ENCODE measurements at places on chromosomes 5 and 9.

GRCh38 chr5:171595401-171595800 lies 176.0 kb downstream of the FGF18 start:
- no peak for DNase-seq

DNA sequence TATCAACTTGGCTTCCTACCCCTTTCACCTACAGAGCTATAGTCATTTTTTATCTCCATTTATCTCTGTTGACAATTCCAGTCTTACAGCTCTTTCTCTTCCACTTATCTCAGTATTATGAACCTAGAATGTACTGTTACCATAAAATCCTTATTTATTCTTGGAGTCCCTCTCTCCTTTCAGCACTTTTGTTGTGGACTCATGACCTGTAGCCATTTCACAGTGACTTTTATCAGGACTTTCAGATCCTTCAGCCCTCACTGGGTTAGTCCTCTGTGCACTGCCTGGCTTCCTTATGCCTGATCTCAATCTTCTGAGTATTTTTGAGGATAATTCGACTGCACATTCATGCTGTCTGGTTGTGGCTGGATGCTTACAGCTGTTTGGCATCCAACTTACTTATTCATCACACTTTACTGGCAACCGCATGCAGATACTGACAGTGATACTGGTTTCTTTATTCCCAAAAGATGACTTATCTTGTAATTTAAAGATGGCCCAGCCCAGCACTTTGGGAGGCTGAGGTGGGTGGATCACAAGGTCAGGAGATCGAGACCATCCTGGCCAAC lies 293.3 kb downstream of the MAN2A1 start:
- no peak for DNase-seq

DNA sequence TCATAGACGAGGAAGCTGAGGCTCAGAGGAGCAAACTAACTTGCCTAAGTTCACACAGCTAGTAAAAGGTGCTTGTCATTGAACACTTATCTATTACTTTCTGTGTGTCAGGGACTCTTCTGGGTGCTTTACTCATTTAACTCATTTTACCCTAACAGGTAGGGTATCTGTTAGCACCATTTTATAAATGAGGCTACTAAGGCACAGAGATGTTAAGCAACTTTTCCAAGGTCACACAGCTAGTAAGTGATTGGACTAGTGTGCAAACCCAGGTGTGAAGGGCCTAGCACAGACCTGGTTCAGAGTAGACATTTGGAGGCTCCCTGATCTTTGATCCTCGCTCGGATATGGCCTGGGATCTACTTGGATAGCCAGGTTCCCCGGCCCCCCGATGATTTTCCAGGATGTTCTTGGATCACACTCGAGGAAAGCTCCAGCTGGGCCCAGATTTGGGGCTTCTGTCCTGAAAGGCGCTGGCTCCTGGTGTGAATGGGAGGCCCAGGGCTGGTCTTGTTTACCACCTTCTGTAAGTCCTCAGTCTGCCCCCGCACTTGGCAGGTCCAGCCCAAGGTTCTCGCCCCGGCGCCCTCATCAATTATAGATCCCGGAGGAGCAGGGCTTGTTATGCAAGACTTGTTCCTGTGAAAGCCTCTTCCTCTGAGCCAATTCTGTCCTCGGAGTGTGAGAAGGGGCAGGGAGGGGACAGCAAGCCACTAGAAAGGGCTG lies 37.5 kb downstream of the GSN start:
- no peak for DNase-seq

- no peak for DNase-seq
Measured at GRCh38 chr5:147190331-147190730, 44.5 kb upstream of the STK32A start.

GRCh38 chr9:31821583-31821982 lies 562.9 kb upstream of the ACO1 start:
- DNase-seq = no peak

- DNase-seq = no peak
Measured at GRCh38 chr9:116323012-116323411, 169.4 kb downstream of the PAPPA start.

DNA sequence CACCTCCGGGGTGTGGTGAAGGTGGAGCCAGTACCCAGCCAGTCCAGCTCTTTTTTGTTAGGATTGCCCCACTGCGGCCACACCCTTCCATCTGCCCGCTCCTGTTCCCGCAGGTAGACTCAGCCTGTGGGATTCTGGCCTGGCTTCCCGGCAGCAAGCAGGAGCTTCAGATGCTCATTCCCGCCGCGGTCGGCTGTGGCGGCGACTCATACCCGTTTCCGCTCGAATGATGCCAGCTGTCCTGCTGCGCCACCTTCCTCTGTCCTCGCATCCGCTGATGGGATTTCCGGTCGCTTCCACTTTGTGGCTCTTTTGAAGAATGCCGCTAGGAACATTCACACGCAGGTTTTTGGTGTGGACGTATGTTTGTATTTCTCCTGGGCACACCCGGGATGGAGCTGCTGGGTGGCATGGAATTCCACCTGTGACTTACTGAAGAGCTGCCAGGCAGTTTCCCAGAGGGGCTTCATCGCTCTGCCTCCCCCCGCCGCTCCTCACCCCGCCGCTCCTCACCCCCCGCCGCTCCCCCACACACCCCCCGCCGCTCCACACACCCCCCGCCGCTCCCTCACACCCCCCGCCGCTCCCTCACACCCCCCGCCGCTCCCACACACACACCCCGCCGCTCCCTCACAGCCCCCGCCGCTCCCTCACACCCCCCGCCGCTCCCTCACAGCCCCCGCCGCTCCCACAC lies 60.3 kb downstream of the TENT4A start:
- no peak for DNase-seq

DNA sequence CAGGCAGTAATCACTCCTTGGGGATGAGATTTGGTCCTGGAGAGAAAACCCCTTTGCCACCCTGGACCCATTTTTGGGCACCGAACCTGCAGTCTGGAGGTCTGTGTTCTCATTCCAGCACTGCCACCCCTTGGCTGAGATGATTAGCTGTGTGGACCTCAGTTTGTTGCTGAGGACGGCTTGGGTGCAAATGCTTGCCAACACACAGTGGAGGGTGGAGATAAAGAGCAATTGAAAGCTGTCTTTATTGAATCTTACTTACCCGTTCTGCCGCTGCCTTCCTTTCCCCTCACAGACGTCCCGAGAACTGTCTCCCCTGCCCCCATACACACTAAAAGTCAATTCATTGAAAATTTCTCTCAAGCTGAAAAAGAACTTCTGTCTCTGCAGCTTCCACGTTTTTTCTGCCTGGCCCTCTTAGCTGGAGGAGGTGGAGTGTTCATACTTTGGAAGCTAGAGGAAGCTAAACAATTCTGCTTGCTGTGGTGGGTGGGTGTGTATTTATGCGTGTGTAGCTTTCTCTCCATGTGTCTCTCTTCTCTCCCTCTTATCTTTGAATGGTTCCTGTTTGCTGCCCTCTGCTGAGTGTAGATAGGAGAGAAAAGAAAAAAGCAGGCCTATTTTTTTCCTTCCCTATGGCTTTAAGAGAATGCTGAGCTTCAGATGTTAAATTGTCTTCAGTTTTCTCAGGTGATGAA lies 6.6 kb downstream of the GALNT10 start:
- DNase-seq = no peak

- no peak for DNase-seq
Measured at GRCh38 chr5:96114736-96115135, 153.1 kb upstream of the ELL2 start.

DNA sequence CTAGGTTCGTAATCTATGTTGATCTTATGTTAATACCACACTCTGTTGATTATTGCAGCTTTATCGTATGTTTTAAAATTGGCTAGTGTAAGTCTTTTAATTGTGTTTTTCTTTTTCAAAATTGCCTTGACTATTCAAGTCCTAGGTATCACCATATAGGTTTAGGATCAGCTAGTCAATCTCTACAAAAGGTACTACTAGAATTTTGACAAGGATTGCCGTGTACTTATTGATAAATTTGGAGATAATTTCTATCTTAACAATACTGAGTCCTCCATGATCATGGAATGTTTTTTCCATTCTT lies 117.9 kb upstream of the PRSS3 start:
- DNase-seq = no peak

- DNase-seq = no peak
Measured at GRCh38 chr9:115025721-115026120, 92.2 kb downstream of the TNC start.

- DNase-seq = no peak
Measured at GRCh38 chr9:16344343-16344742, 526.1 kb downstream of the BNC2 start.

DNA sequence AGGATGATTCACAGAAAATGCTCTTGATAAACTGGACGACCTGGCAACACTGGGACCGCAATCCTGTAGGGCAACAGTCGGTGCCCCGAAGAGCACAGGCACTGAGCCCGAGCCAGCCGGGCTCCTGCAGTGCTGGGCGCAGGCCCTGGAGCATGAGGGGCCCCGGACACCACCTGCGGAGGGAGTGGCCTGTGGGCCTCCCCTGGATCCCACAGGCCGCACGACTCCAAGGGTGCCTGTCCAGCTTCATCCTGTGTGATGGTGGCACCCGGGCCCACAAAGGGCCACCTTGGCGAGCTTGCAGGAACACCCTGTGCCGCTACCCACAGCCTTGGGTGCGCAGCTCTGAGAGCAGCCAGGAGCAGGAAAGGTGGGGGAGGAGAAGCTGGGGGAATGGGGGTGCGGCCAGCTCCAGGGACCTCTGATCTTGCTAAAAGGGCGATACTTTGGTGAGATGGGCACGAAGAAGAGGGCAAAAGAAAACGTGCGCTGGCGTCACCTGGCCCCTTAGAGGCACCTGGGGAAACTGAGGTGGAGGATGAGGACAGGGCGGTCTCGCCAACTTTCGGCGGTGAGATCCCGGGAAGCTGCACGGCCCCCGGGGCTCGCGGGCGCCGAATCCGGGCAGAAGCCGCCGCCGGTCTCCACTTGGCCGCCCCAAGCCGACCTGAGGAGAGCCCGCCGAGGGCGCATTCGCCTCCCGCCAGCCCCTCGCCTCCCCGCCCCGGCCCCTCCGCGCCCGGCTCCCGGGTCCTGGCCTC lies 722 bp downstream of the TBC1D9B start:
- DNase-seq = peak; percentile 23

DNA sequence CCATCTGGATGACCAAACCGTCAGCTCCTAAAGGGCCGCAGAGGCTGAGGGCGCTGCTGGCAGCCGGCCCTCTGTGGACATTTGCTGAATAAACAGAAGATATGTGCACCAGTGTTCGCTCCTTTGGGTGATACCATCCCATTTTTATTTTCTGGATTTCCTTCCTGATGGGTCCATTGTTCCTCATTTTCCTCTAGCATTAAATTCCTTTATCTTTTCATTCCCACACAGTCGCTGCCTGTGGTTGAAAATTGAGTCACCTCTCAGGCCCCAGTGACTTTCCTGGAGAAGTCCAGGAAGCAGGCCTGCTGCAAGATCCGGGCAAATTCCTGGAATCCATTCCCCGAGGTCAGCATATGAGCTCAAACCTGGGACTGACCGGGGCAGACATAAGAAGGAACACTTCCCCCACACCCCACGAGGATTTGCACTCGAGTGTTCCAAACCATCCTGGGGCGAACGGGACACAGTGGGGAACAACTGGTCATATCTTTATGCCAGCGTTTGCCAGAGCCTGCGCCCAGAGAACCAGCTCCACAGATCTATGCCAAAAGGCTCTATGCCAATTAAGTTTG lies 86.7 kb upstream of the PCA3 start:
- no peak for DNase-seq

DNA sequence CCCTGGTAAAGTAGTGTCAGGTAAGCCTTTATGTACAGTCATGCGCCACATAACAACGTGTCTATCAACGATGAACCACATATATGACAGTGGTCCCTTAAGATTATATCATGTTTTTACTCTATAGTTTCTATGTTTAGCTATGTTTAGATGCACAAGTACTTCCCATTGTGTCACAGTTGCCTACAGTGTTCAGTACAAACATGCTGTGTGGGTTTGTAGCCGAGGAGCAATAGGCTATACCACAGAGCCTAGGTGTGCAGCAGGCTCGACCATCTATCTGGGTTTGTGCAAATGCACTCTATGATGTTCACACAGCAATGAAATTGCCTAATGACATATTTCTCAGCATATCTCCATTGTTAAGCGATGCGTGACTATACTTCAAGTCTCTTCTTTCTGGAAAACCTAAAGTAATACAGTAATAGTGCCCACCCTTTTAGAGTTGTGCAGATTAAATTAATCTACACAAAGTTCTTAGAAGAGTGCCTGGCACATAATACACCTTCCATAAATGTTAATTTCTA lies 295.9 kb downstream of the ARHGAP26 start:
- no peak for DNase-seq

GRCh38 chr9:90929626-90930025 lies 128.0 kb downstream of the SYK start:
- peak; percentile 18 for DNase-seq

- DNase-seq = no peak
Measured at GRCh38 chr5:150517272-150518152, 9.6 kb downstream of the NDST1 start.

DNA sequence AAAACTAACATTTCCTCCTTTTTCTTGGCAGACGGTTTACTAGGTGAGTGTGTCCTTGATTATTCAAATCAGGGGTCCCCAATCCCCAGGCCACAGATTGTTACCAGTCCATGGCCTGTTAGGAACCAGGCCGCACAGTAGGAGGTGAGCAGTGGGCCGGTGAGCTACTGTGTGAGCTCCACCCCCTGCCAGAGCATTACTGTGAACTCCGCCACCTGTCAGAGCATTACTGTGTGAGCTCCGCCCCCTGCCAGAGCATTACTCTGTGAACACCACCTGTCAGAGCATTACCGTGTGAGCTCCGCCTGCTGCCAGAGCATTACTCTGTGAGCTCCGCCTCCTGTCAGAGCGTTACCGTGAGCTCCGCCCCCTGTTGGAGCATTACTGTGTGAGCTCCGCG lies 14.3 kb upstream of the PDCD6 start:
- DNase-seq = no peak

GRCh38 chr9:109705515-109705914 lies 74.5 kb upstream of the PALM2AKAP2 start:
- no peak for DNase-seq

GRCh38 chr5:125704888-125705287 lies 718.3 kb upstream of the GRAMD2B start:
- DNase-seq = no peak

GRCh38 chr5:118937393-118938061 lies 50.8 kb downstream of the DTWD2 start:
- DNase-seq = no peak

DNA sequence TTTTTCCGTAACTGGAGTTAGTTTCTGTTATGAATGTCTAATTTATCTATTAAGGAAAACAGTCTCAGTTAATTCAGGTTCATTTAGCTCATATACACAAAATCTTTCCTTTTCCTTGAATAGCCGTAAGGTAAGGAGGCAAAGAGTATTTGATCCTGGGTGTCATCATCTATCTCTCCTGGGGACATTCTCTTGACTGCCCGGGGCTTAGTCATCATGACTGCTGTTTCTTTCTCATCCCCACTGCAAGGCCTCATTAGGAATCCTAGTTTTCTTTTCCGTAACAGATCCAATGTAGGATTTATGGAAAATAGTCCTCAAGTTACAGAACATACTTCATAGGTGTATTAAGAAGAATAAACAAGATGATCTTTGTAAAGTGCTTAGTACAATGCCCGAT lies 134.9 kb upstream of the CHD1 start:
- DNase-seq = no peak
